ENCODE measurements at places on chromosomes 1 and 21.

DNA sequence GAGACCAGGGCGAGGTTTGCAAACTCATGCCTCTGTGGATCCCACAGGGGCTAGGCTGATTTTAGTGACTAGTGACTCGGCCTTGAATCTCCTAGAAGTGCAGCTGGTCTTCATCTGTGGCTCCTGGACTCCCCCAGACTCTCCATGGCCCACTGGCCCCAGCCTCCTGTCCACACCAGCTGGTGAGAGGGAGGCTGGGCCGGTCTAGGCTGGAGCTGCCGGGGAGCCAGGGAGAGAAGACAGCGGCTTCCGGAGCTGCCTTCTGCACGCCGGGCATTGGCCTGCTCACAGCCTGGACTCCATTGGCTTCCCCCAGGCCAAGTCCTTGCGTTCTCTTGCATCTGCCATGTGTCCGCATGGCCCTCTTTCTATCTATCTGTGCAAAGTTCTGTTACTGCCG is 52.1 kb upstream of the COL6A1 start:
- no peak for DNase-seq

GRCh38 chr1:165109013-165109412 is 247.5 kb downstream of the LMX1A start:
- no peak for DNase-seq

- no peak for DNase-seq
These were observed 68.8 kb upstream of the KCNJ15 start for GRCh38 chr21:38188037-38188436.

- no peak for DNase-seq
These were observed 121.7 kb downstream of the DHRS3 start for GRCh38 chr1:12496154-12496961.

DNA sequence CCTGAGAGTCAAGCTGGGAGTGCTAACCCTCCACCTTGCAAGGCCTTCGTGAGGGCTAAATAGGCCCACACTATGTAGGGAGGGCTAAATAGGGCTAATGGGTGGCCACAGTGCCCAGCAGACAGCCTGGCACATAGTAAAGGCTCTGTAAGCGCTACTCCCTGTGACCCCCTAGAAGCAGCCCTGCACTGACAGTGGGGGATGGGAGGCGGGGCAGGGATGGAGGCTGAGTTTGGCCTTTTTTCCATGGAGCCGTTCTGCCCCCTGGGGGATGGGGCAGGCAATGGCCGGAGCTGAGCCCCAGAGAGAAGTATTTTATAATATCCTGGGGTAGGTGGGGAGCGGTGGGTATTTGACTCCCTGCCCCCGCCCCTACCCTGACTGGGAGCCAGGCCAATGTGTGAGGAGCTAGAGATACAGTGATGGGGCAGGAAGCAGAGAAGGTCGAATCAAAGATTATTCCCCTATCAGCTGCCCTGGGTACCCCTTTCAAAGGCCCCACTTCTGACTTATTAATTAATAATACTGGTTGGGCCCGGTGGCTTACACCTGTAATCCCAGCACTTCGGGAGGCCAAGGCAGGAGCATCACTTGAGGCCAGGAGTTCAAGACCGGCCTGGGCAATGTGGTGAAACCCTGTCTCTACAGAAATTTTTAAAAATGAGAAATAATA is 42.3 kb downstream of the LACTBL1 start:
- DNase-seq: peak; percentile 63

- DNase-seq: no peak
These were observed 23.5 kb upstream of the LRRC47 start for GRCh38 chr1:3819771-3820200.

DNA sequence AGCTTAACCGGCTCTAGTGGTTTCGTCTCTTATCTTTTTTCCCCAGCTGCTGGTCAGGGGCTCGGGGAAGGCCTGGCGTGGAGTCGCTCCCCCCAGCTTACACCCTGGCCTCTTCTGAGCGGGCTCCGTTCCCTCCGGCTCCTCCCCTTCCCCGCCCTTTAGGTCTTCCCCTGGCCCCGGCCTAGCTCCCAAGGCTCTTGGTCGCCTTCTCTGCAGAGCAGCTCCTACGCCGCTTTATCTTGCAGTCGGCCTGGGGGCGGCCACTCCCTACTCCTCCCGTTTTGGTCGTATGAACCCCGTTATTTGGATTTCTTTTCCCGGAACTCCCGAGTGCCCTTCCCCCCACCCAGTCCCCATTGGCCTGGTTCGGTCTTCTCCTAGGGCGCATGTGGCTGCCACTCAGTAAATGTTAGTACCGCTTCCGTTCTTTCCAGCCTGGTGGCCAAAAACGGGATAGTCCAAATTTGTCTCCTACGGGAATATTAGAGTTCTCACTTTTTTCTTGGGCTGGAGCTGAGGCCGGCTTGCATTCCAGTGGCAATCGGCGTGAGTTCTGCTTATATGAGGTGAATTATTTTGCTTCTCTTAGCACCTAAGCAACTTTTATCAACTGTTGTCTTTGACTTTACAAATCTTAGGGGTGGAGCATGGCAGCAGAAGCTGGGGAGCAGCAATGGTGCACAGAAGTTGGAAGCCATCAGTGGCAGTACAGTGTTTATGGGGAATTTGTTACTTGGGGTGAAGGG is 467 bp downstream of the THRAP3 start:
- DNase-seq: peak; percentile 99

DNA sequence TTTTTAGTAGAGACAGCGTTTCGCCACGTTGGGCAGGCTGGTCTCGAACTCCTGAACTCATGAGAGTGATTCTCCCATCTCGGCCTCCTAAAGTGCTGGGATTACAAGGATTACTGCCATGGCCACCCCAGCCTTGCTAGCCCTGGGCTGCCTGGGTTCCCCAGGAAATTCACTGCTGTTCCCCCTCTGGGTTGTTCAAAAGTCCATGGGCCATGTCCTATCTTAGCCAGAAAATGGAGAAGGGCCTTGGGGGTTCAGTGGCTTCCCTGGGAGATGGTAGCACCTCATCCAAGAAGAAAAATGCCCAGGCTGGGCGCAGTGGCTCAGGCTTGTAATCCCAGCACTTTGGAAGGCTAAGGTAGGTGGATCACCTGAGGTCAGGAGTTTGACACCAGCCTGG is 20.9 kb downstream of the SLC26A9 start:
- no peak for DNase-seq

- DNase-seq: no peak
These were observed 7.7 kb upstream of the PTGFRN start for GRCh38 chr1:116902027-116902426.

All from SJSA1 (cell line).